ENCODE measurements at places on chromosomes 12 and 14.

DNA sequence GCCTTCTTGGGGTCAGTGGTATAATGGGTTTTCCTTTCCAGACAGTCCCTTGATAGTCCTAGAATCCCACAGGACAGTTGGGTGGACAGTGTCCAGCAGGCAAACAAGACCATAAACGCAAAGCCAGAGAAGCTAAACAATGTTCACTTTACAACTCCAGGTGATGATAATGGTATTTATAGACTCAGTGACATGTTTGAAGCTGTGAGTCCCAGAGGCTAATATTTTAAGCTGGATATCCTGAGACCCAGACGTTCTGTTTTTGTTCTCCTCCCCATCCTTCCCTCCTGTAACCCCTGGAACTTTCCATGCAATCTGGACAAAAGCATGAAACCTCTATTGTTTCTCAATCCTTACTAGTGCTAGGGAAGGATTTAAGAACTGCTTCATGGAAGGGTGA is 121.0 kb downstream of the ZFP36L1 start:
- no peak for DNase-seq

DNA sequence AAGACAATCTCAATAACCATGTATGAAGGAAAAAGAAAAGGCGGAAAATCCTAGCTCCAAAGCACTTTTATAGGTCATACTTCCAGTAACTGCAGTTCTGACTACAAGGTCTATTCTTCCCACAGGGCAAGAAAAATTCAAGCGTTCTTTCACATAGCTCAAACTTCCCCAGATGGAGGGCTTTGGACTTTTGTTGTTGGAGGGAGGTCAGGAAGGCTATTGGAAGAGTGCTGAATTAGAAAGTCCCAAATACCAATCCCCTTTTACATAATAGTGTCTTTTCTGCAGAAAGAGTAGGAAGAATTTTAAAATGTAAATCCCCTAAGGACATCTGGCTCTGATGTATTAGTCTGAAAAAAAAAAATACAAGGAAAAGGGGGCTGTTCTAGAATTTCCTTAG is 309.4 kb downstream of the MDGA2 start:
- DNase-seq = peak; percentile 21

DNA sequence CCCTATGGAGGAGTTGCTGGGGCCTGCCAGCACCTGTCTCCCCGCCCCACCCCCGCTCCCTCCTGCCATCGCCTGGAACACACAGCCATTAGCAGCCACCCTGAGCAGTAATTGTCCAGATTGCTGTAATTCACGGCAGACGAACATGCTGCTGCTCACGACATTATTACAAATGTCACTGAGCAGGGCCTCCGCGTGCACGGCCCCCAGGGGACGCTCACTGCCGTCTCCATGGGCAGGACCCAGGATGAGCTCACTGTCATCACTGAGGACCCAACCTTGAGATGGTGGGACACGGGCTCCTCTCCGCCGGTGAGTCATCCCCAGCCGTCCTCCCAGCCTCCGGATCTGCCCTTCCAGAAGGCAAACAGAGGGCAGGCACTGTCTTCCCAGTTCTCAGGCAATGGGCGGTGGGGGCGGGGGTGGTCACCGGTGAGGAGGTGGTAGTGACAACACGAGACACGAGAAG is 100.4 kb downstream of the RFLNA start:
- DNase-seq = no peak

DNA sequence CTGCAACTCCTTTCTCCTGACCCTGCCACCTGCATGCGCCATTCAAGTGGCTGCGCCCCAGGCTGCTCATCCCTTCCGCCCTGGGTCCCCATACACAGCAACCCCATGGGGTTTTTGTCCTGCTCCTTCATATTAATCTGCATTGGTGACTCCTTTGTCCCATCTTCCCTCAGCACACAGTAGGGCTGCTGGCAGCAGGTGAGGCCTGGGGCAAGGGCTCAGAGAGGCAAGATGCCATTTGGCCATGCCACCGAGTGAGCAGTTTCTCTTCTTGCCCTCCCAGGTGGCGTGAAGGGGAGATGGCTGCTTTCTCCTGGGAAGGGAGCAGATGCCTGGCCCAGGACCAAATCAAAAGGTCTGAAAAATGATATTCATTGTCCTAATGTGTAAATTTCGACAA is 9.1 kb downstream of the RTL1 start:
- DNase-seq = no peak

DNA sequence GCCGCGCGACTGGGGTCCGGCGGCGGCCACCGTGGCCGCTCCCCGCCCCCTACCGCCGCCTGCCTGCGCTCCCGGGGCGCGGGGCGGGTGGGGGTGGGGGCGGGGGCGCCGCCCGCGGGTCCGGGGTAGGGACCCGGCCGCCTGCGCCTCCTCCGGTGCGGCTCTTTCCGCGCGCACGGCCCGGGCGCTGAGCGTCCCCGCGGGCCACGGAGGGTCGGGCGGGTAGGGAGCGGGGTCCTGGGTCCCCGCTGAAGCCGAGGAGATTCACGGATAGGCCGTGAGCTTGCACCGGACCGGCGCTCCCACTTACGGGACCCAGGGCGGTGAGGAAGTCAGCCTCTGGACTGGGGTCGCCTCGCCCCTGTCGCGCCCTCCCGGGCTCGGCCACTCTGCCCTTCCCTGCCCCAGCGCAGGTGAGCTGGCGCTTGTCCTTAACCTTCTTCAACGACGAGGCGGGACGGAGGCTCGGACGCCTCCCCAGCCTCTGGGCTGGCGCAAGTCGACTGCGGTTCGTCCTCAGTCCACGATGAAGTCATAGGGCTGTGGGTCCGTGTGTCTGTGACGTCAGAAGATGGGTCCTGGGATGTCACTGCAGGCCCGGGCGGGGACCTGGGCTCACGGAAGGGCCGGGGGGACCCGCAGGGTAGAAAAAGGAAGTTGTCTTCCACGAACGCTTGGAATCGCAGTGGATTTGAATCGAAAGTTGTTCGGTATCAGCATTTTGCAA is 514 bp downstream of the FBXO34 start:
- peak; percentile 83 for DNase-seq

DNA sequence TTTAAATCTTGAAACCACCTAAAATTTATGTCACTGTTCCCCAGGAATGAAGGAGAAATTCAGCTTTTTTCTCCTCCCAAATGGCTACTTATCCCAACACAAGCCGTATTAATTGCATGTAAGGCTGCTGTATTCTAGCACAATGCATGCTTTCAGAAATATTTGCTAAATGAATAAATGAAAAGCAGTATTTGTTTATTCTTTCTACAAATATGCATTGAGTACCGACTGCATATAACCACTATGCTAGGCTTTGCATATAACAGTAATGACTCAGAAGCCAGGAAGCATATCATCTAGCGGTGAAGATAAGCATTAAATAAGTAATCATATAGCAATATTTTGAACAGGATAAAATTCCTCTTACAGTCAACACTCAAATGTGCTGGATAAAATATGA is 5.7 kb upstream of the LRR1 start:
- DNase-seq = no peak

- DNase-seq = no peak
These were observed 19.1 kb downstream of the PGAM5 start for GRCh38 chr12:132729541-132730320.

DNA sequence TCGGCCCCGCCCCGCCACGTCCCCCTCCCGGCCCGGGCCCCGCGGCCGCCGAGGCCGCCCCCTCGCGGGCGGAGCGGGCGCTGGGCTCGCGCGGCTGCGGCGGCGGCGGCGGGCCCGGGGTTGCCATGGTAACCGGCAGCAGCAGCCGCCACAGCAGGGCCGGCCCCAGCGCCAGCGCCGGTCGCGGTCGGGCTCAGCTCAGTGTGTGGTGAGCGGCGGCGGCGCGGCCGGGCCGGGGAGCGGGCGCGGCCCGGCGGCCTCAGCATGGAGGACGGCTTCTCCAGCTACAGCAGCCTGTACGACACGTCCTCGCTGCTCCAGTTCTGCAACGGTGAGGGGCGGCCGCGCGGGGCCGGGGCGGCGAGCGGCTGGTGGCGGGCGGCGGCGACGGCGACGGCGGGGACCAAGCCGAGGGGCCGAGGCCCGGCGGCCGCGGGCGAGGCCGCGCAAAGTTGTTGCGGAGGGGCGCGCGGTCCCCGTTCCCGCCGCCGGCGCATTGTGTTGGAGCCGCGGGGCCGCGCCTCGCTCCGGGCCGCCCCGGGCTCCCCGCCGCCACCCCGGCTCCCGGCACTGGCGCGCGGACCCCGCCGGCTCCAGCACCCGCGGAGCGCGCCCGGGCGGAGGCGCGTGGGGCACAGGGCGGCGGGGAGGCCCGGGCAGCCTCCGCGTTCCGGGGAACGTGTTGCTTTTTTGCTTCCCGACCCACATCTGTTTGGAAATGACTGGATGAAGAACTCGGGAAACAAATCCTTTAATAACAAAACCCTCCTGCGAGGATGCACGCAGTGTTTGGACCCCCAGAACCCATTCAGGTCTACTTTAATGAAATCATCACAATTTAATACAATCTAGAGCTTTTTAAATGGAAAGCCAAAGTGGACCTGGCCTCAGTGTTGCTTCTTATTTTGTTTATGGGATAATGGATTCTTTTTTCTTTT is at the start of gene EML1:
TSS of gene EML1 (plus strand) at position 201 of the 938 bp plus-strand sequence. CDS start at position 265, 64 bp downstream.
- DNase-seq = peak; percentile 96

DNA sequence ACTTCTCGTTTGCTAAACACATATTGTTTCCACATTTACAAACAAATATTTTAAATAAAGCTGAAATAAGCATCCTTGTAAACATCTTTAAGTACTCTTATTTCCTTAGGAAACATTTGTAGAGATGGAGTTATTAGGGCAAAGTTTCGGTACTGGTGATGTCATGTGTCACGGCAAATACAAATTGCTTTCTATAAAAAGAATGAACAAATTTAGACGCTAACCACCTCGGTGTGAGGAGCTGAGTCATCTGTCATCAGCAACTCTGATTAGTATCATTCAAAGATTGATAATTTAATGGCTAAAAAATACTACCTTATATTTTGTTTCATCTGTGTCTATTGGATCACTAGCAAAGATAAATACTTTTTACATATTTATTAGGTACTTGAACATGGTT is 982.0 kb downstream of the VRK1 start:
- DNase-seq = no peak

GRCh38 chr12:132211816-132212215 is 67.6 kb downstream of the NOC4L start:
- no peak for DNase-seq

DNA sequence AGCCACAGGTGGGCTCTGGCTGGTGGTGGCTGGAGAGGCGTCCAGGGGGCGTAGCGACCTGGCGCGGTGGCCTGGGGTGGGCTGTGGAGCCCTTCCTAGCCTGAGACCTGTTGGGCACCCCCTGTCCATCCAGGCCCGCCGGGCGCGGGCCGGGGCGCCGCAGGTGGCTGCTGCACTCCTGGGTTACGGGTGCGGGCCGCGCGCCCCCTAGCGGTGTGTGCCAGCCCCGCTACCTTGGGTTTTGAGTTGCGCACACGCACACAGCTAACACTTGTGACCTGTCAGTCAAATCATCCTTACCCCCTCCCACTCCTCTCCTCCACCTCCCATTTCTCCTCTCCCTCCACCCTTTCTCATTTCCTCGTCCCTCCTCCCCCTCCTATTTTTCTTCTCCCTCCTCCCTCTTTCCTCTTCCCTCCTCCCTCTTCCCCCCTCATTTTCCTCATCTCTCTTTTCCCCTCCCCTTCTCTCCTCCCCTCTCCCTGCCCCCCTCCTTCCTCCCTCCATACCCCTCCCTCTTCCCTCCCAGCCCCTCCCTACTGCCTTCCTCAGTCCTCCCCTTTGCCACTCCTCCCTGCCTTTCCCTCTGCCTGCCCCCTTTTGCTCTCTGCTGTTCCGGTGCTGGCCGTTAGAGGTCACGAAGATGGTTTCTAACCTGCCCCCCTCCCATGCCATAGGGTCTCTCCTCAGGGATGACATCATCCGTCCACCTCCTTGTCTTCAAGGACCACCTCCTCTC is 2.3 kb downstream of the MEG3 start:
- peak; percentile 19 for DNase-seq

DNA sequence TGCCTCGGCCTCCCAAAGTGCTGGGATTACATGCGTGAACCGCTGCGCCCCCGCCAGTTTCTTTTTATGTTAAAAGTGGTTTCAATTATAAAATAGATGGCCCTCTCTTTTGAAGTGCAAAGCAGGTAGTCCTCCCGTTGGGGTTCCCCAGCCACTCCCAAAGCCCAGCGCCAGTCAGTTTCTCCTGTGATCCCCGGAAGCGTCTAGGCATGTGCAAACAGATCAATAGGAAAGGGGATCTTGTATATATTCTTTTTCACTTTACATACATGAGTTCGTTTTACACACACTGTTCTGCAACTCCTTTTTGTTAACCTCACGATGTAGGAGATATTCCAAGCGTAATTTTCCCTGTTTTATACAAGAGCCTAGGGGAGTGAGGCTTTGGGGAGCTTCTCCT is 16.3 kb upstream of the DLK1 start:
- no peak for DNase-seq

DNA sequence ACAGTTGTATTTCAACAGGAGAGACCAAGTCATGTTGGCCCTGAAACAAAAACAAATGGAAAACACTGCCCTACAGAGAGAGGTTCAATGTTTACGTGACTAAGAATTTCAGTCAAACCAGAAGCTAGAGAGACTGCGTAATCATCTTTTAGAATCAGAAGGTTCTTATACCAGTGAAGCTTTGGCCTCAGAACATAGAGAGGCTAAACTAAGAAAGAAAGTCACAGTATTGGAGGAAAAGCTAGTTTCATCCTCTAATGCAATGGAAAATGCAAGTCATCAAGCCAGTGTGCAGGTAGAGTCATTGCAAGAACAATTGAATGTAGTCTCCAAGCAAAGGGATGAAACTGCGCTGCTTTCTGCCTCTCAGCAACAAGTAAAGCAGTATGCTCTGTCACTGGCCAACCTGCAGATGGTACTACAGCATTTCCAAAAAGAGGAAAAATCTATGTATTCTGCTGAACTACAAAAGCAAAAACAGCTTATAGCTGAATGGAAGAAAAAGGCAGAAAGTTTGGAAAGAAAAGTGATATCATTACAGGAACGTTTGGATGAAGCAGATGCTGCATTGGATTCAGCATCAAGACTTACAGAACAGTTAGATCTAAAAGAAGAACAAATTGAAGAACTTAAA is 32.5 kb upstream of the NUAK1 start:
- no peak for DNase-seq

DNA sequence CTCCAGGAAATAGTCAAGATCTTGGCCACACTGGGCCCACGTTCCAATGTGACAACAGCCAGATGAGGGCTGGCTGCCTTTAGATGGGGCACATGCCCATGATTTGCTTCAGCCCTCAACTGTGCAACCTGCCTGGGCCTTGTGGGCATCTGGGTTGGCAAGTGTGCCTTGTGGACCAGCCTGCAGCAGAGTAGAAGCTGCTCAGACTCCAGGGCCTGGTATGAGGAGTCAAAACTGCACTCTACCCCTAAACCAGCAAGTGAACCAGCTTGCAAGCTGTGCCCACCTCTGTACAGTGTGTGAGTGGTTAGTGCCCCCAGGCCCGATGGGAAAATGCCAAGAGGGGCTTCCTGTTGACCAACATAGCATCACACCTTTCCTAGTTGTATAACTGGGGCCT is 17.9 kb downstream of the PHETA1 start:
- no peak for DNase-seq

GRCh38 chr14:32779840-32780239 is 158.8 kb upstream of the NPAS3 start:
- no peak for DNase-seq
